MV-4-11 (cell line): ENCODE measurements at places on chromosomes 12 and 14.

DNA sequence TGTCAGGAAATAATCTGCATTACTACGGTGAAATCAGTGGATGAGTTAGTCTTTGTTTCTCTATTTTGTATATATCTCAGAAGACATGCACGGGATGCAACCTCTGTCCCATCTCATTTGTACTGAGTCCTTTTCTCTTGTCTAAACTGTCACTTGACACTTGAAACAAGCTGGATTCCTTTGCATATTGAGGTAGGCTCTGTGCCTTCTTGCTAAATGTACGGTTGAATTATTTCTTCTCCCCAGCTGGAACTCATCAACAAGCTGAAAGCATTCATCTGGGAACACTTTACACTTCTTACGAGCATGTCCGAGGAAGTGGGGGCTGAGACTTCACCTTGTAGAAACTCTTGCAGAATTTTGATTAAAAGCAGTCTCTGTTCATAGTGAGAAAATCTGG lies 119.5 kb downstream of the VEZT start:
- DNase-seq, result no peak

- DNase-seq, result peak; percentile 84
Measured at GRCh38 chr12:4562034-4562657, at the start of gene DYRK4. Gene DYRK4, plus strand, starts transcription at chr12:4562208. Its CDS starts 38 bp downstream, at chr12:4562246.

GRCh38 chr12:102691773-102692555 lies 211.6 kb upstream of the IGF1 start:
- DNase-seq, result no peak

DNA sequence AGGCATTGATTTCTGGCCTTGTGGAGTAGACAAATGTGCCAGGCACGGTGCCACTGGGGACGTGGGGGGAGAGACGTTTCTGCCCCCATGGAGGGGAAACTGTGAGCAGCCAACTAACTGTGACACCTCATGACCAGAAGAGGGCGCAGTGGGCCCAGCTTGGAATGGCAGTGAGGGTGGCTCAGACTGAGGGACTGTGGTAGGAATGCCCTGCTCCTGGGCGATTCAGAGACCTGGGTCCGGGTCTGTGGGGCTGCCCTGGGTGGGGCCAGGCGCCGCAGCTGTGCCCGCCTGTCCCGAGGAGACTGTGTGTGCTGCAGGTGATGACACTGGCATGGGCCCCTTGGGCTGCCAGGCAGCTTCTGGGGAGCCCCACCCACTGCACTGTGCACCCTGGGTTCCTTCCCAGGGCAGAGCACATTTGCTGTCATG lies 60.6 kb downstream of the SLC25A47 start:
- peak; percentile 52 for DNase-seq

DNA sequence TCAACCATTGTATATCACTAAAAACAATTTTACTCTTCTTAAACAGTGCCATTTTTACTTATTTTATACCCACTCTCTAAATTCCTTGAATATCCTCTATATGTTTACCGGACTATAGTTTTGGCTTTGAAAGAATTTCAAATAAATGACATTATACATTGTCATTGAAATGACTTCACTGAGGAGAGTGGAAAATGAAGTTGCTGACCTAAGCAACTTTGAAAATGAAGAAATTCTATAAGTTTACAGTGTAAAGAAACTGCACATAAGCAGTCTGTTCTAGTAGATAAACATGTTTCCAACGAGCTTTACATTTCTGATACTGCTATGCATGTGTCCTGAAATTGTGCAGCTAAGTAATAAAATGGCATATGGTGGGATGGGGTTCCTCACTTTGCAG lies 1094.0 kb downstream of the TMEM121 start:
- no peak for DNase-seq

DNA sequence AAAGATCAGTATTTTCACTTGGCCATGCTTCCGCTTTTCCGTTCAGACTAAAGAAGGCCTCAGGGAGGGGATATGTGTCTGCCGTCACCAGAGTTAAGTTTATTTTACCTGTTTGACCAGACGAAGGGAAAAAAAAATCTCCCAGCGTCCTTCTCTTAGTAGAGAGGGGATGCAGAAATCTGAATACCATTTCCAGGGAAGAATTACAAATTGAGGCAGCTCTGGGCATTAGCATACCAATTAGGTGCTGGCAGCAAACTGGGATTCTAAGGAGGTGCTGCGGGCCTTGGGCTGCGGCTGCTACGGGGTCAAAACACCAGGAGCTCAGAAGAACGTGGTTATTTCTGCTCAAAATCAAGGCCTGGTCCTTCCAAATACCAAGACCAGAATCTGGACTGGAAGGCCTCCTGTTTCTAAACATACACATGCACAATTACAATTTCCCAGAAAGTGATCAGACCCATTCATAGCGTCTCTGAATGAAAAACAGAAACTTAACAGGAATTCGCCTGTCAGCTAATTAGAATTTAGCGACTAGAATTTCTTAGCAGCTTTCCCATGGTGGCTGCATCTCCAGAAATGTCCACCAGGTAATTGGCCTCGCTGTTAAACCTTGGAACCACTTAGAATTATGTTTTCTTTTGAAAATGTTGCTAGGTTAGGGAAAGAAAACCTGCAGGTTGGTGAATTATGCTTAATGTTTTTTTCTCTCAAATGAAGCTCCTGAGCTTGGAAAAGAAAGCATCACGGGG lies 617.0 kb downstream of the VRK1 start:
- DNase-seq, result no peak

DNA sequence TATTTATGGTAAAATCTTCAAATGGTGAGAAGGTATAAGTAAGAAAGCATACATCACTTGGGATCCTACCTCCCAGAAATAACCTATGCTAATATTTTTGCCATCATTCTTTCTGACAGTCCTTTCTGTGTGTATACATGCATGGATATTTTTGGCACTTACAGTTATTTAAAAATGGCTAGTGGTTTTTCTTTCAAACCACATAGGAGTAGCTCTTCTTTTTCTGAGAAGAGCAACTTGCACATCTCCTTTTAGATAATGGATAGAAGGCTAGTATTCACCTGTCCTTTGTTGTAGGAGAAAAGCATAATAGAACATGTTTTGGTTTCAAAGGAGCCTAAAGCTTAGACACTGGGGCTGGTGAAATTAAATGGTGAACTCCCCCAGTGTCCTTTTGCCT lies 87.3 kb downstream of the EMP1 start:
- peak; percentile 53 for DNase-seq

GRCh38 chr12:11730299-11731041 lies 81.0 kb downstream of the ETV6 start:
- DNase-seq, result no peak

DNA sequence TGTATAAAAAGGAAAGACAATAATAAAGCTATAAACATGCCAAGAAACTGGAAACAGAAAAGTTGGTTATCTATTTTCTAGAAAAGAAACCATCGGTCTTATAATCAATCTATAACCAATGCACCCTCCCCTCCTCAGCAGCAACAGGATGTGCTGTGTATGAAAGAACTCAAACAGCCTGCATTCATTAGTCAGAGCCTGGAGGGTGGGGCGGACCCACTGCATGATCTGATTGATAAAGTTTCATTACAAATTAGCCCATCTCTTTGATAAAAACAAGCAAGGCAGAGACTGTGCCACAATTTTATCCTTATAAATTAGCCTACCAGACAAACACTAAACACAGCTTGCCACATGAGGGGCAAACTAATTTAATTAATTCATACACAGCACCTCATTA lies 448.1 kb downstream of the BCAT1 start:
- DNase-seq, result no peak

DNA sequence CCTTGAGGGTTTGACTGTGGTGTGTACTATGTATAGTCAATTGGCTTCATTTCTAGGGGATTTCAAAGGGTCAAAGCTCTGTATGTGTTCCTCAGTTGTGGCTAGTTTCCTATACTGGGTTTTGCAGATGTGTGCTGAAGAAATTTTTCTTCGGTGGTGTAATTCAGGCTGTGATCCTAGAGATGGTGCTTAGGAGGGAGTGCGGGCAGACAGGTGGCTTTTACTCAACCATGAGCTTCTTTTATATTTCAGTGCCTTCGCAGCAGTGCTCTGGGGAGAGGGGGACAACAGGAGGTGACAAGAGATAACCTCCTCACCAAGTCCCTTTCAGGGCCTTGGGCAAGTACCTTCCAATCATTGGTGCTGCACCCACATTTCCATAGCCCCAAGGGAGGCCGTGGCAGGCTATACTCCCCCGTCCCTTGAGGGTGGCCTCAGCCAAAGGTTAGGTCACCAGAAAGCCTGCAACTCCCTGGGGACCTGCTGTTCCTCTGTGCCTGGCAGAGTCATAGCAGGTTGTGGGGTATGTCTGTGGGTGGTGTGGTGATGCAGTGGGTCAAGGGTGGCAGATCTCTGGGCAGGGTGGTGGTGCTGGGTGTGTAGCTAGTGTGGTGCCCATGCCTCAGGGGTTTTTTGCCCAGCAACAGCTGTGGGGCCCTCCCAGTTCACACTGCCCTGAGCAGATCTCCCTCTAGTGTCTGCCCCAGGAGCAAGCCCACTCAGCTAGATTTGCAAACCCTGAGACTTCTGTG lies 37.0 kb upstream of the TMX1 start:
- no peak for DNase-seq

GRCh38 chr12:111705672-111706071 lies 19.8 kb downstream of the ACAD10 start:
- peak; percentile 82 for DNase-seq
